ENCODE measurements at places on chromosomes 6 and 20.

DNA sequence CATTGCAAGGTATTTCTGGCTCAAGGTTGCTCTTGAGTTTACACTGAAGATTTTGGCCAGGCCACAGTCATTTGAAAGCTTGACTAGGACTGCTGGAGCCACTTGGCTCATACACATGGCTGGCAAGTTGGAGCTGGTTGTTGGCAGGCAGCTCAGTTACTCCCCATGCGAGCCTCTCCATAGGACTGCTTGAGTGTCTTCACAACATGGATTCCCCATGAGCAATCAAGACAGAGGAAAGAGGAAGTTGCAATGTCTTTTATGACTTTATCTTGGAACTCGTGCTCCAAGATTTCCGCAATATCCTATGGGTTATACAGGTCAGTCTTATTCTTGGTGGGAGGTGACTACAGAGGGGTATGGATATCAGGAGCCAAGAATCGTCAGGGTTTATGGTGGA, 1.4 kb upstream of the MANBAL start:
- no peak for DNase-seq

- DNase-seq = no peak
These were observed at the start of gene PRICKLE4 for GRCh38 chr6:41780551-41781365. Gene PRICKLE4, plus strand, starts transcription at chr6:41780782. Its CDS starts 2,692 bp downstream, at chr6:41783474.

GRCh38 chr20:62178316-62179161, 4.3 kb upstream of the MTG2 start:
- no peak for DNase-seq

DNA sequence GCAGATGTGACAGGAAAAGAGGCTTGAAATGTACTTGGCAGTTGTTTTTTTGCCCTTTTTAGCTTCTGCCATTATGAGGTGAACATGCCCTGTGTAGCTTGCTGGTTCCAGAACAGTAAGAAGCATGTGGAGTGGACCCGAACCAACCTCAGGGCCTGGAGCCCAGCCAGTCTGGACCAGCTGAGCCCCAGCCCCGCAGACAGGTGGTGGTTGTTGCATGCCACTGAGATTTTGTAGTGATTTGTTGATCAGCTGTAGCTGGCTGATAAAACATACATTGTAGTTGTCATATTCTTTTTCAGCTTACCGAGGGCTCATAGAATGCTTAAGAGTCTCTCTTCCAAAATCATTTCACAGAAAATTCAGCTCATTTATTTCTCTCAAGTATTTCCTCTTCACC, 182.2 kb downstream of the FARS2 start:
- no peak for DNase-seq

DNA sequence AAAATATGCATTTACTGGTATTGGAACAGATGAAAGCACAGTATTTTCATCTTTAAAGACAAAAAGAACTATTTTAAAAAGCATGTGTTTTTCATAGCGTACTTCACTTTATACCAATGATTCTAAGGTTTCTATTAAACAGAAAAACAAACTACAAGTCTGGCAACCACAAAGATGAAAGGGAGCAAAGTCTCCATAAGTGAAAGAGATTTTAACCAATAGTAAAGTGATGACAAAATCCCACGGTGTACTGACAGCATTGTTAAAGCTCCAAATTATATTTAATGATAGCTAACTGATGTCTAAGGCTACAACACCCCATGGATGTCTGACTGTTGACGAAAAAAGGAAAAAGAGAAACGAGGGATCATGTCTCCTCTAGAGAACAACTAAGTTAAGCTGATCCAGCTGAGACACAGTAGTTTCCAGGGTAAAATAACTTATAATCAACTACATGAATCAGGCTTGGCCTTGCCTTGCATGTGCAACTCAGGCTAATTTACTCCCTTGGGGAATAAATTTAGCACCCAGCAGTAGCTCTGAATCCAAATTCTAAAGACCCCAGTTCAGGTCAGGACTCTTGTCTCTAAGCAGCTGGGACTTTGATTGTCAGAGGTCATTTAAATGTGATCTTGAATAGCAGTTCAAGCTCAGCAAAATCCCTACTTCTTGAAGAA, 56.0 kb upstream of the TAB2 start:
- no peak for DNase-seq
